SHP77 treated with DMSO at 0.1 percent for 48 hours (cell line): ENCODE measurements at places on chromosomes 1 and 21.

DNA sequence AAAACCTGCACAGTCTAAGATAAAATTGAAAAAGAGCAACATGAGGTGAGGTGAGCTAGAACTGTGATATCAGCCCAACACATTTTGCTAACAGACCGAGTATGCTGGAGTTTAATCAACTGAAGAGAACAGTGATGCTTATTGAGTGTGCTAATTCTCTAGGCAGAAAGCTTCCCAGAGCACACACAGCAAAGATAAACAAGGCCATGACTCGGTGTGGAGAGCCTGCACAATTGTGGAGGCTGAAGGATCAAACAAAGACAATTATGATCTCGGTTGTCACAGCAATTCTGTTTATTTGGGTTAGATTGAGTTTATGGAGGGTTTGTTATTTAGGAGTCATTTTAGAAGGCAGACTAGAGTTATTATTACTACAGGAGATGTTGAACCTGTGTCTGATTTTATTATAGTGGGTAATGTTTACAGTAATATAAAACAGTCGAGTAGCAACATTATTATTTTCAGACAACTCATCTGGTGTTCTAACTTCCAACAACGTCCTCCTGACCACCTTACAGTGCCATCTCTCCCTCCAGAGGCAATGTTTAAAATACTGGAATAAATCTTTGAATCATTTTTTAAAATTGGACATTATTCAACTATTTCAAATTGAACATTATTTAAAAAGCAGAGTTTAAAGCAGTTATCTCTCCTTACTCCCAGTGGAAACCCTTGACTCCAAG is 40.2 kb downstream of the DPT start:
- DNase-seq = no peak

DNA sequence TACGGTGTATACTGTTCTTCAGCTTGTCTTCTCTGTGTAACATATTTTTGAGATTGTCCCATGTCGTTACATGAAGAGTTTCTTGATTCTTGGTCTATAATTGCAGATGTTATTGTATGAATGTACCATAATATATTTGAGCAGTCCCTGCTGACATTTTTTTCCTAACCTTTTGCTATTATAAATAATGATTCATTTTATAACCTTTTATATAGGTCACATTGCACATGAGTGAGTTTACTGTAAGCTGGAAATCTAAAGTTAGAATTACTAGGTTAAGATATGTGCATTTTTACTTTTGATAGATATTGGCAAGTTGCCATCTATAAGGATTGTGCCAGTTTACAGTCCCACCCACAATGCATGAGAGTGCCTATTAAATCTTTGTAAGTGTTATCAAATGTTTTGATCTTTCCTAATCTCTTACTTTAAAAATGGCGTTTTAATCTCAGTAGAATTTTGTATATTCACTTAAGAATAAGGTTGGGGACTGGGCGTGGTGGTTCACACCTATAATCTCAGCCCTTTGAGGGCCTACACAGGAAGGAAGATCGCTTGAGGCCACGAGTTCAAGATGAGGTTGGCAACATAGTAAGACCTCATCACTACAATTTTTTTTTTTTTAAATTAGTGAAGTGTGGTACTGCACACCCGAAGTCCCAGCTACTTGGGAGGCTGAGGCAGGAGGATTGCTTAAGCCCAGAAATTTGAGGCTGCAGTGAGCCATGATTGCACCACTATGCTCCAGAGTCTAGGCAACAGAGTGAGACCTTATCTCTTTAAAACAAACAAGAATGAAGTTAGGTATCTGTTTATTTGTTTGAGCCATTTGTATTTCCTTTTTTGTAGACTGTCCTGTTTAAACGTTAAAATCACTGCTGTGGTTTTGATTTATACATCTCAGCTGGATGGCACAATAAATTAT is 36.5 kb downstream of the ZMYM1 start:
- DNase-seq = no peak

DNA sequence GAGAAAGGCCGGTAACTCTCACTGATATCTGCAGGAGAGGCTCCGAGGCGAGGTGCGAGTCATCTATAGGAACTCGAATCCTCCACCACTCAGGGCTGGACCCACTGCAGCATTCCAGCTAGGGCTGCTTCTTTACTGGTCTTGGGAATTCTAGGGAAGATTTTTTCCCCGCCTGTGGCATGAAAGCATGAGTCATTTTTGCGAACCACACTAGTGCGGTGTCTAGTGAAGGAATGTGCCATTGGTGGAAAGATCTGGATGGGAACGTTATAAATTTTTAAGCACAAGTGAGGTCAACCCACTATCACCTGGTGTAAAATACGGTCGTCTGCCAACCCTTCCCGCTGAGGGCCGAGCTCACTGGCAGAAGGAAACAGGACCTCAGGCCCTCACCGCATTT is 49.7 kb downstream of the SYF2 start:
- no peak for DNase-seq

DNA sequence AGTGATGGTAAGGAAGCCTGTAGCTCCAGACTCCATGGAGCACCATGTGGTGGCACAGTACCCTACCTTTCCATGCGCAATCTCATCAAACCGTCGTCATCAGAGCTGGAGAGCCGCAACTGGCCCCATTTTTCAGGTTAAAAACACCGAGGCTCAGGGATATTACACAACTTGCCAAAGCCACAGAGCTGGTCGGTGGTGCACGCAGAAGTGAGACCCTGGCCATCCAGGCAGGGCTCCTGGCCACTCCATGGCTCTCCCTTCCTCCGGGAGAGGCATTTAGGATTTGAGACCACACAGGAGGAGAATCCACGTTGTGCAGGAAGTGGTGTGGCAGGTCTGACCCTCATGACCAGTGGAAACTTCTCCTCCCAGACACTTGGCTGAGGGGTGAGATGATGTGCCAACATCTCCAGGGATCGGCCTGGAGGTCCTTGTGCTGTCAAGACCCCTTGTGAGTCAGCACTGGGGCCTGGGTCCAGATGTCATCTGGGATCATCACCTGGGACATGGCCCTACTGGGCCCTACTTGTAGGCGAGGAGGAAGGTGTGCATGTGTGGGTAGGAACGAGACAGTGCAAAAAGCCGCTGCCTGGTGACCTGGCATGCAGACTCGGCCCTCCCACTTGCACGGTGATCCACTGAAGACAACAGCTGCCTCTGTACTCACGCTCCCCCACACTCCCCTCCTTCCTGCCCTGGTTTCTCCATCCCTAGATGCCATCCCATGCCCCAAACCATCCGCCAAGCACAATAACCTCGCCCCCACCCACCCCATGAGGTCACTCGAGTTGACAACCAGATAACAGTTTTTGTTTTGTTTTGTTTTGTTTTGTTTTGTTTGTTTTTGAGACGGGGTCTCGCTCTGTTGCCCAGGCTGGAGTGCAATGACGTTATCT is 10.4 kb downstream of the TFF3 start:
- DNase-seq = no peak

DNA sequence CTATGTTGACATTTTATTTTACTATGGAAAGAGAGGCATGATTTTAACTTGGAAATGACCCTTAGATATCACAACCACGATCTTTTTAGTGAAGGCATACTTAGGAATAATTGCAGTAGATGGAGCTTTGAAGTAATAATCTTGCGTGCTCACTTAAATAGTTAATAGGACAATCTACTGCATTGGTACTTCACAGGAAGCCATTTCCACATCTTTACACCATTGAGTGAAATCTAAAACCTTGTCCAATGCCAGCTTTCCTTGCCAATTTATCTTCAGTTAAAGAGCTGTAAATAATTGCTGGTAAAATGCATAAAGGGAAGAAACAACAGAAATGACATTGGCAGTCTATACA is 586.3 kb downstream of the ADGRL2 start:
- DNase-seq = no peak

DNA sequence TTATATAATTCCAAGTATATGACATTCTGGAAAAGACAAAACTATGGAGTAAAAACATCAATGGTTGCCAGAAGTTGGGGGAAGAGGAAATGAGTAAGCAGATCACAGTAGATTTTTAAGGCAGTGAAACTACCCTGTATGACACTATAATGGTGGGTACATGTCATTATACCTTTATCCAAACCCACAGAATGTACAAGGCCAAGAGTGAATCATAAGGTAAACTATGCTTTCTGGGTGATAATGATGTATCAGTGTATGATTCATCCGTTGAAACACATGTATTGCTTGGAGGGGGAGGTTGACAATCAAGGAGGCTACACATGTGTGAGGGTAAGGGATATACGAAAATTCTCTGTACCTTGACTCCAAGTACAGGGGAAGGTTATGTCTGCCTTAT is 862.7 kb downstream of the PLA2G4A start:
- DNase-seq = no peak

- DNase-seq = no peak
Observed at GRCh38 chr21:46622226-46622625, 13.2 kb upstream of the PRMT2 start.

GRCh38 chr1:216293683-216294082 is 129.6 kb downstream of the USH2A start:
- no peak for DNase-seq

GRCh38 chr1:243638186-243638585 is 211.9 kb downstream of the AKT3 start:
- no peak for DNase-seq

- DNase-seq = no peak
Observed at GRCh38 chr1:2597441-2598328, 11.1 kb downstream of the PRXL2B start.

- DNase-seq = no peak
Observed at GRCh38 chr1:111241797-111242196, 14.3 kb downstream of the CHI3L2 start.

- DNase-seq = no peak
Observed at GRCh38 chr1:223877804-223878203, 32.1 kb upstream of the TP53BP2 start.

DNA sequence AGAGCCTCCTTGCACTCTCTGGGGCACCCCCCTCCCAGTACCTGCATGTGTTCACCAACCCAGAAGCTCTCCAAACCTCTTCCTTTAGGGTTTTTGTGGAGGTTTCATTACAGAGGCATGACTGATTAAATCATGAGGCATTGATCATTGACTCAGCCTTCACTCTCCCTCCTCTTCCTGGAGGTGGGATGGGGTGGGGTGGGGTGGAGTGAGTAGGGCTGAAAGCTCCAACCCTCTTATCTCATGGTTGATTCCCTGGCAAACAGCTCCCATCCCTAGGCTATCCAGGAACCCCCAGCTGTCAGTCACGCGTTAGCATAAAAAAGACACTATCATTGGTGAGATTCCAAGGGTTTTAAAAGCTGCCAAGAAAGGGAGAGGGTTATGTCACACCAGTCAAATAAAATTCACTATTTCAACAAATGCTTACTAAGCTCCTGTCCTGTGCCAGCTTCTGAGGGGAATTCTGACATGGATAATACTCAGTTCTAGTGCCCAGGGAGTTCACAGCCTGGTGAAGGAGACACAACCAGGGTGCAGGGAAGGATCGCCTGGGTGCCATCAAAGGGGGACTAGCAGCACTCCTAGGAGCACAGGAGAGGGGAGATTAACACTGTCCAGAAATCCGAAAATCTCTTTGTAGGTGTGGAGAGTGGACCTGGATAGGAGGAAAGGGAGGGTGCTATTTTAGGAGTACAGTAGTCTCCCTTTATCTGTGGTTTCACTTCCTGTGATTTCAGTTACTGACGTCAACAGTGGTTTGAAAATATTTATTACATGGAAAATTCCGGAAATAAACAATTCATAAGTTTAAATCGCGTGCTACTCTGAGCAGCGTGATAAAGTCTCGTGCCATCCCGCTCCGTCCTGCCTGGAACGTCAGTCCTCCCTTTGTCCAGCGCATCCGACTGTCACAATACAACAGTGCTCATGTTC is 6.8 kb upstream of the IL24 start:
- DNase-seq = no peak

- no peak for DNase-seq
Observed at GRCh38 chr1:55252942-55253589, 37.9 kb upstream of the USP24 start.

DNA sequence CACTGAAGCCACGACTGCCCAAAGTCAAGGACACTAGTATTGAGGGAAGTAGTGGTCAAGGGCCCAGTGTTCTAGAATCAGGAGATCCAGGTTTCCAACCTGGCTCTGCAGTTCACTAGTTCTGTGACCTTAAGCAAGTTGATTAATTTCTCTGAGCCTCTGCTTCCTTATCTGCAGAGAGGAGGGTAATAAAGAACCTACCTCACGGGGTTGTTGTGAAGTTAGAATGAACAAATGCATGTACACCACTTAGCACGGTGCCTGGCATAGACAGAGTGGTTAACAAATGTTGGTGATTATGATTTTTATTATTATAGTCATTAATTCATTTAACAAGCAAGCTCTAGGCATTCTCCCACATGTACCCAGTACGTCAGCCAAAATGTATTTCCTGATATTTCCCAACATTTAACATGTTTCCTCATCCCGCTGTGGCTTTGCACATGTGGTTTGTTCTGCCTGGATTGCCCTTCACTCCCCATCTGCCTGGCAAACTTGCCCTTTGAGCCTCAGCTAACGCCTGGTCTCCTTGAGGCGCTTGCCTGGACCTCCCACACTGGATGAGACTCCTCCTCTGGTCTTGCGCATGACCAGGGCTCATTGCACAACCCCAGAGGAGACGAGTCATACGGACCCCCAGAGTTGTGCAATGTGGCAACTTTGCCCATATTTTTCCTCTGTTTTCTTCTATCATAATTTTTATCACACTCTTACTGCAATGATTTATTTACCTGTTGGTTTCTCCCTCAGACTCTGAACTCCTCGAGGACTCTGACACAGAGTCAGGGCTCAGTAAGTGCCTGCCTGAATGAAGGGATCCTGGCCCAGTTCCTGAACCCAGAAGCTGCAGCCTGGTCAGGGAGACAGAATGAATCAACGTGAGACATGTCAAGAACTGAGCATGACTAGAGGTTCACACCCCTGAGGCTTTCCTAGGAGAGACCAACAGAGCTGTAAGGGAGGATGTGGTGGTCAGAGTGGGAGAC is 20.7 kb upstream of the MFSD2A start:
- no peak for DNase-seq

DNA sequence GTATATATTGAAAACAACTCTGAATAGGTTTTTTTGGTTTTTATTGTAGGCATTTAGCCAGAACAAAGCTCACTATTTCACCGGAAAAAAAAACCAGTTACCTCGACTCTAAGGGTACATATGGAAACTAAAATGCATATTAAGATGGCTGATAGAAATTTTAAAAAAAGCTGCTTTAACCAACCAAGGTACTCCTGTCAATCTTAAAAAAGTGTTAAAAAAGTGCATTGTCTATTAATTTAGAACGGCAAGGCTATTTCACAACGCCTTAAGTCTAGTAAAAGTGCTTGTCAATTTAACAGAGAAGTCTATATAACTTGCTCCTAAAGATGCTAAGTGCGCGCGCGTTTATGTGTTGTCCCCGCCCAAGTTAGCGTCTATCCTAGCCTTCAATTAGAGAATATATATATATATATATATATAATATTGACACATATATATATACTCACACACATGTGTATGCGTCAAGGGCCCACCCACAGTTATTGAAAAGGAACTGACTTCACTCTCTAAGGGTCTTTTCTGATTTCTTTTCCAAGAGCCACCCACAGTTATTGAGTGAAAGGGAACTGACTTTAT is 934 bp downstream of the ASPM start:
- no peak for DNase-seq

- DNase-seq = no peak
Observed at GRCh38 chr1:51072043-51072439, 30.0 kb upstream of the C1orf185 start.

- DNase-seq = no peak
Observed at GRCh38 chr21:26079366-26079765, 91.2 kb downstream of the APP start.
